Mammary epithelial cell (primary cell): ENCODE measurements at places on chromosomes 2 and 18. TPM values are rescaled to one million over a fixed set of nuclear protein-coding genes. Genes with fewer than 3 reads are reported as not detected.

IL36RN gene
- total RNA-seq: 0.67 TPM

TTR gene
- not detected in 2 replicates for total RNA-seq

GPR45 gene
- not detected in 2 replicates for total RNA-seq

TPGS2 gene
- 117 TPM for total RNA-seq

OR6B2 gene
- total RNA-seq: not detected

UGT1A4 gene
- 0.83 TPM for total RNA-seq

CCDC74A gene
- total RNA-seq: 4.4 and 5.4 TPM in 2 replicates
